ENCODE measurements at places on chromosomes 13 and 19. TPM values are rescaled to one million over a fixed set of nuclear protein-coding genes. Genes with fewer than 3 reads are reported as not detected.

The ZNF878 gene
- total RNA-seq = 0.64 TPM

The MAN2B1 gene
- 113 TPM for total RNA-seq

The SHISA2 gene
- total RNA-seq = 15.5 TPM

The PRKCG gene
- total RNA-seq = not detected

The NLRP11 gene
- not detected for total RNA-seq

The ZNF90 gene
- total RNA-seq = 0.87 TPM

The DENND1C gene
- not detected for total RNA-seq

The PPP1R13L gene
- 16.2 TPM for total RNA-seq

The C1QTNF9 gene
- total RNA-seq = not detected

The SMIM44 gene
- total RNA-seq = not detected

The PCDH9 gene
- 5.3 TPM for total RNA-seq

The MOB3A gene
- 72.4 TPM for total RNA-seq

The PAK4 gene
- total RNA-seq = 36.6 TPM

The SIGLEC12 gene
- total RNA-seq = not detected

The NXNL1 gene
- not detected for total RNA-seq

The PCSK4 gene
- 5.0 TPM for total RNA-seq

The SYNE4 gene
- total RNA-seq = not detected

The SLC25A41 gene
- total RNA-seq = not detected

The ZNF177 gene
- 2.2 TPM for total RNA-seq

The ARHGAP33 gene
- 5.0 TPM for total RNA-seq

The CYP2A7 gene
- total RNA-seq = not detected

The OR10H1 gene
- total RNA-seq = not detected

The C19orf18 gene
- not detected for total RNA-seq

The BCAM gene
- total RNA-seq = 78.9 TPM

The FAM124A gene
- total RNA-seq = 10.1 TPM

The FCER2 gene
- not detected for total RNA-seq

The DCLK1 gene
- total RNA-seq = 2.2 TPM

The OR4F17 gene
- total RNA-seq = not detected

The NMRK2 gene
- total RNA-seq = not detected

The SOX1 gene
- not detected for total RNA-seq

The C5AR1 gene
- not detected for total RNA-seq

The HSD17B14 gene
- 39.6 TPM for total RNA-seq

The C1QTNF9B gene
- total RNA-seq = not detected

The TMC4 gene
- total RNA-seq = not detected

The CFD gene
- 0.24 TPM for total RNA-seq

The KCNRG gene
- total RNA-seq = 0.19 TPM

The MUC16 gene
- not detected for total RNA-seq

The SIX5 gene
- 9.9 TPM for total RNA-seq

The ICAM5 gene
- not detected for total RNA-seq

The ANO8 gene
- 9.6 TPM for total RNA-seq

The ZNF790 gene
- total RNA-seq = 4.1 TPM

The CCNE1 gene
- 8.3 TPM for total RNA-seq

The ZNF583 gene
- 6.4 TPM for total RNA-seq

The GFY gene
- not detected for total RNA-seq

The KCNK6 gene
- total RNA-seq = 13.5 TPM

The JSRP1 gene
- total RNA-seq = 0.48 TPM

The FOXA3 gene
- total RNA-seq = not detected

Data from glomerular endothelial cell (primary cell).